Karpas-422 (cell line): ENCODE measurements at places on chromosomes 2 and 18. TPM values are rescaled to one million over a fixed set of nuclear protein-coding genes. Genes with fewer than 3 reads are reported as not detected.

LONRF2 gene
- not detected in 2 replicates for total RNA-seq

TMX3 gene
- 69.2 and 154 TPM in 2 replicates for total RNA-seq

CRYGD gene
- not detected in 2 replicates for total RNA-seq

CIDEA gene
- not detected in 2 replicates for total RNA-seq

GPD2 gene
- total RNA-seq: not detected in 2 replicates

ACKR3 gene
- total RNA-seq: 0.40 TPM in 1 of 2 replicates, not detected in the other

MC2R gene
- not detected in 2 replicates for total RNA-seq

BCL11A gene
- total RNA-seq: 159 and 190 TPM in 2 replicates

GCFC2 gene
- total RNA-seq: 67.7 and 108 TPM in 2 replicates

PUM2 gene
- total RNA-seq: 60.1 and 80.3 TPM in 2 replicates

DSG1 gene
- 16.2 and 20.7 TPM in 2 replicates for total RNA-seq

THSD7B gene
- not detected in 2 replicates for total RNA-seq

CNNM4 gene
- total RNA-seq: 5.6 and 6.4 TPM in 2 replicates

HOXD13 gene
- total RNA-seq: not detected in 2 replicates

TCF23 gene
- total RNA-seq: not detected in 2 replicates

CRACDL gene
- total RNA-seq: 1.0 and 2.5 TPM in 2 replicates

SLC19A3 gene
- total RNA-seq: not detected in 2 replicates

SLC30A3 gene
- 0.19 and 0.29 TPM in 2 replicates for total RNA-seq

AGXT gene
- not detected in 2 replicates for total RNA-seq

SPHKAP gene
- total RNA-seq: not detected in 2 replicates

EPC2 gene
- total RNA-seq: 22.8 and 30.3 TPM in 2 replicates

SLC5A7 gene
- not detected in 2 replicates for total RNA-seq

IL1B gene
- not detected in 2 replicates for total RNA-seq

TDRD15 gene
- total RNA-seq: not detected in 2 replicates
